ENCODE measurements at places on chromosomes 1 and 21.
A peak's percentile ranks its signal among the peaks of the same experiment; 100 is the strongest.

- DNase-seq: no peak
Observed at GRCh38 chr1:93288558-93288957, 57.1 kb upstream of the DR1 start.

GRCh38 chr1:2255420-2256369, 27.6 kb downstream of the SKI start:
- peak; percentile 75 for DNase-seq

DNA sequence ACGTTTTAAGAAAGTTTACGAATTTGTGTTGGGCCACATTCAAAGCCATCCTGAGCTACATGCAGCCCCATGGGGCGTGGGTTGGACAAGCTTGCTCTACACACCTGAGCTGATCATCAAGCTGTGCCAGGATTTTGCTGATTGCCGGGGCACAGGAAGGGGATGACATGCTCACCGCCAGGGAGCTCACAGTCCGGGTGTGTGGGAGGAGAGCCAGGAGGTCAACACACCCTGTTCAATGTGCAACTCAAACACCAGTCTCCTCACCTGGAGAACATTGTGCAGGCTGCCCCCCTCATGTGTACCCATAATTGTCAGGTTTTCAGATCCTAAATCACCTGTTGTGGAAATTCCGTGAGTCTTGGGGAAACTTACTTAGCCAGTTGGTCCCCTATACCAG, 969 bp downstream of the CYP4A11 start:
- no peak for DNase-seq

- no peak for DNase-seq
Observed at GRCh38 chr1:5108740-5109139, 454.3 kb downstream of the AJAP1 start.

DNA sequence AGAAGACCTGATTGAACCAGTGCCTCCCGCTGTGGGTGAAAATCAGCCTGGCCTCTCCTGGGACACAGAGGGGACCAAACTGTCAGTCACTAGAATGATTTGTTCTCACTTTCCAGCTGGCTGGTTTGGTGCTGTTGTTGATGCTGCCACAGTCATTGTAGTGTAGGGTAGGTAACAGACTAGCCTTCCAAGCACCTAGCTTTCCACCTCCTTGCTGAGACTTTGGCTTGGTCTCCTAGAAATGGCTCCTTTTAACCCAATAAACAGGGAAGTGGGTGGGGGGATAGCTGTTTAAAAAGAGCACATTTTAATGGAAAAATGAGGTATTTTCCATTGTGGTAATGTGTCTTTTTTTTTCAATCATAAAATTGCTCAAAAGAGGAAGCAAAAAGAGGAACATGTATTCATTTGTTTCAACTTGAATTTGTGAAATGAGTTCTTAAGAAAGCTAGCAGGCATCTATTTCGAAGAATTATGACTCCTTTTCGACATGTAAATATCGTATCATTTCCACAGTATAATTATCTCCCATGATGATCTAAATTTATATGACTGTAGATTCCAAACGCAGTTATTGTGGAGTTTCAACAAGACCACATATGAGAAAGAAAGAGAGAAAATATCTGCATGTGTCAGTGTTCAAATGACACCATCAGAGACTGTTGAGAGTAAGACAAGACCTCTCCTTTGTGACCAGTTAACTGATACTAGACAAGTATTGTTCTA, 190.1 kb downstream of the HLX start:
- no peak for DNase-seq

Data from activated T-cell treated with anti-CD3 and anti-CD28 coated beads, Interleukin-2, amount 50 U/mL, for 48 hours (primary cell).